ENCODE measurements at places on chromosomes 2 and 18. TPM values are rescaled to one million over a fixed set of nuclear protein-coding genes. Genes with fewer than 3 reads are reported as not detected.
A peak's percentile ranks its signal among the peaks of the same experiment; 100 is the strongest.

- no peaks in the 10 kb centered on the region for H3K27me3 ChIP-seq
- no peaks in the 10 kb centered on the region for H3K36me3 ChIP-seq
- H3K4me1 ChIP-seq: peaks cover 13% of the 10 kb centered on the region
- DNase-seq: no peak
- H3K27ac ChIP-seq: no peak overlapping the region
- H3K4me3 ChIP-seq: no peak overlapping the region
These were observed 268.8 kb downstream of the ARHGAP15 start for GRCh38 chr2:143397884-143398614.

DNA sequence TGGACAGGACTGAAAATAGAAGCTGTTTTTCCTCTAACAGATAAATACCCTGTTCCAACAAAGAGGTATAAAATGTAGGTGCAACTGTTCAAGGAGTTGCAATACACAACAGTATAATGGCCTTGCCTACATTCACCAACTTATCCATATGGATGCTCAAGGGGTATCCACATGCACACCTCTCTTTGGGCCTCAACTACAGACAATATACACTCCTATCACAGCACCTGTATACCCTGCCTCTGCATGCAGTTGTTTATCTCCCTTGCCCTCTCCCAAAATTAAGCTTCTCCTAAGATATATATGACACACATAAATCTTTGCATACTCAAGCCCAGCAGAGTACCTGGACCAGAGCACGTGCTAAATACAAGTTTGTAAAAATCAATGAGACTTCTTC, 37.3 kb downstream of the DARS1 start:
- no peak overlapping the region for H3K4me3 ChIP-seq
- H3K27me3 ChIP-seq: no peaks in the 10 kb centered on the region
- DNase-seq: no peak

DNA sequence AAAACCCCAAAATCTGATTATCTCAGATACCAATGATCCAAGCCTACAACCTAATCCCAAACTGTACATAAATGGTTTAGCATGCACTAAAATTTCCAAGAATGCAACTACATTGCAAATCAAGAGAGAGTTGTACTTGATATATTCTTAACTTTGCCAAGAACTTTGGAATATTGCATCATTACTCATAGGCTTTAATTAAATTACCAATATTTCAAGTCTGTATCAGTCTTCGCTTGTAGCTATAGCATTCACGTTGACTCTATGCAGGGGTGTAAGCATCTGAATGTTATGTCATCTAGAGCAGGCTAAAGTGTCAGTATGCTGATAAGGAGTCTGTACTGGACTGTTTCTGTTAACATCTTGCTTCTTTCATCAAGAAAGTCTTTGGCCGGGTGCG, 56.3 kb downstream of the FOXI3 start:
- DNase-seq: no peak
- H3K27ac ChIP-seq: no peak overlapping the region
- no peak overlapping the region for H3K4me3 ChIP-seq
- no peaks in the 10 kb centered on the region for H3K36me3 ChIP-seq
- H3K27me3 ChIP-seq: no peaks in the 10 kb centered on the region

Gene ITGA4
- 0.68 TPM for total RNA-seq

GRCh38 chr2:45759310-45759851, 107.9 kb downstream of the PRKCE start:
- no peak for DNase-seq
- no peak overlapping the region for H3K27ac ChIP-seq
- H3K4me3 ChIP-seq: no peak overlapping the region
- H3K27me3 ChIP-seq: no peaks in the 10 kb centered on the region
- no peaks in the 10 kb centered on the region for H3K36me3 ChIP-seq

DNA sequence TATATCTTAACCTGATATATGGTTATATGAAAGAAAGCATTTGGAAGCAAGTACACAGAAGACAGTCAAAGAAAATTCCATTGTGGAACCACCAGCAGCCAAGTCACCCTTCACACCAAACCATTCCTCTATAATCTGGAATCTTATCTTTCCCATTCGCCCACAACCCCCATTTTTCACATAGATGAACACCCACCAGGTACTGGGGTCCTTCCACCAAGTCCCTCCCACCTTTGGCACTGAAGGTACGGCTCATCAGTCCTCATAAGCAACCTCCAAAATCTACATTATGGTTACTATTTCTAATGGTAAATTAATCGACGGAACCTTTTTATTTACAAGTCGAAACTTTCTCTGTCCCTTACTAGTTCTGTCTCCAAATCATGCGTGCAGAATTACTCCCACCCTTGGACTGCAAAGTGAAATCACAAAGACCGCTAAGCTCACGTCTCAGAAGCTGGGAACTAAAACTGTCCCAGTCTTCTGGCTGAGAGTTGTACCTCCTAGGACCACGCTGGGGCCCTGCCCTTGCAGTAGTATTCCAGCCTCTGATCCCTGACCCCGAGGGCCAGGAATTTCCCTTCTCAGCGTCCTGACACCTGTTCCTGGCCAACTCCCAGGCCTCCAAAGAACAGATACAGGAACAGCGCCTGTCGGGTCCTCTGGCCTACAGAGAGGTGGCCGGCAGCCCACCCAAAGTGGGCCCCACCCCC, 702 bp downstream of the OLA1 start:
- no peak for DNase-seq
- H3K36me3 ChIP-seq: peaks cover 10% of the 10 kb centered on the region
- H3K4me3 ChIP-seq: peak overlapping the region; percentile 89
- peak overlapping the region; percentile 79 for H3K27ac ChIP-seq
- H3K4me1 ChIP-seq: peaks cover 26% of the 10 kb centered on the region

Gene TMEM169
- 0.85 TPM for total RNA-seq

- no peak for DNase-seq
- no peak overlapping the region for H3K4me3 ChIP-seq
- H3K4me1 ChIP-seq: peaks cover 7% of the 10 kb centered on the region
- no peaks in the 10 kb centered on the region for H3K36me3 ChIP-seq
- peaks cover 30% of the 10 kb centered on the region for H3K27me3 ChIP-seq
These were observed 5.0 kb downstream of the TACR1 start for GRCh38 chr2:75194184-75194868.

Gene HOXD13
- total RNA-seq: not detected

GRCh38 chr2:15302154-15302553, 259.0 kb downstream of the NBAS start:
- no peak overlapping the region for H3K4me3 ChIP-seq
- H3K27ac ChIP-seq: no peak overlapping the region
- DNase-seq: no peak
- peaks cover 42% of the 10 kb centered on the region for H3K36me3 ChIP-seq
- no peaks in the 10 kb centered on the region for H3K4me1 ChIP-seq
